PC-3 (cell line): ENCODE measurements at places on chromosomes 1 and 21. TPM values are rescaled to one million over a fixed set of nuclear protein-coding genes. Genes with fewer than 3 reads are reported as not detected.

RNF186 gene
- total RNA-seq, result 0.69 TPM in 1 of 2 replicates, not detected in the other

SIM2 gene
- total RNA-seq, result 71.2 and 104 TPM in 2 replicates

AK4 gene
- total RNA-seq, result 70.4 and 98.9 TPM in 2 replicates

ARHGEF19 gene
- 13.8 and 28.1 TPM in 2 replicates for total RNA-seq

GREM2 gene
- total RNA-seq, result not detected in 2 replicates

EFNA1 gene
- 29.4 and 49.9 TPM in 2 replicates for total RNA-seq

DNASE2B gene
- total RNA-seq, result not detected in 2 replicates

BEND5 gene
- 1.9 and 3.1 TPM in 2 replicates for total RNA-seq

MAGOH gene
- total RNA-seq, result 48.9 and 53.1 TPM in 2 replicates

DMBX1 gene
- 1.7 and 2.4 TPM in 2 replicates for total RNA-seq

FOXO6 gene
- 1.2 and 5.4 TPM in 2 replicates for total RNA-seq

TSACC gene
- 0.51 and 1.3 TPM in 2 replicates for total RNA-seq

HMGN1 gene
- total RNA-seq, result 335 and 338 TPM in 2 replicates

PIGM gene
- total RNA-seq, result 6.7 and 6.9 TPM in 2 replicates

OR2L5 gene
- 0.07 and 0.35 TPM in 2 replicates for total RNA-seq

TRIM33 gene
- 28.8 and 36.7 TPM in 2 replicates for total RNA-seq
